ENCODE measurements at places on chromosomes 2 and 18.

DNA sequence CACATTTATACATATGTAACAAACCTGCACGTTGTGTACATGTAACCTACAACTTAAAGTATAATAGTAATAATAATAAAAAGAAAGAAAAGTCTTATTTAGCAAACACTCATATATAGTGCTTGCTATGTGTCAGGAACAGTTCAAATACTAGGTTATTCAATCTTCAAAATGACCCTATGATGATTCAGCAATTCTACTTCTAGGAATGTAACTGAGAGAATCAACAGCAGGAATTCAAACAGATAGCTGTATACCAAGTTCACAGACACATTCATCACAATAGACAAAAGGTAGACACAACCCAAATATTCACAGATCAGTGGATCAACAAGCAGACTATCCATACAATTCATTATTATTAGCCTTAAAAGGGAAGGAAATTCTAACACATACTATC lies 69.5 kb downstream of the MYO5B start:
- no peak for DNase-seq

DNA sequence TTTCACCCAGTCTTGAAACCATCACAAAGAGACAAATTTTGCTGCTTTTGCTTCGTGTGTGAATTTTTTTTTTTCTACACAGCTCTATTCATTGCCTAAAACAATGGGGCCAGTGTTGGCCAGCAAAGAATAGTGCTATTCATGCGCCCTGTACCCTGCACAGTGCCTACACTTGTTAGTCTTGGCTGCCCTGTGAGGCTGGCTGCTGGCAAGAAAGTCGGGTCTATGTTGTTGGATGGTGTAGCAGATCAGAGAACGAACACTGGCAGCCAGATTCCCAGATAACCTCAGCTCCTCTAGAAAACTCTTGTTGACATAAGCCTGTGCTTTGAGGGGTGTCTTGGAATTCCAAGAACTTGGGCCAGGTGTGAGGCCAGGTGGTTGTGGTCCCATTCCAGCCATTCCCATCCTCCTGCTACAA lies 455.7 kb upstream of the TCF4 start:
- DNase-seq: no peak

DNA sequence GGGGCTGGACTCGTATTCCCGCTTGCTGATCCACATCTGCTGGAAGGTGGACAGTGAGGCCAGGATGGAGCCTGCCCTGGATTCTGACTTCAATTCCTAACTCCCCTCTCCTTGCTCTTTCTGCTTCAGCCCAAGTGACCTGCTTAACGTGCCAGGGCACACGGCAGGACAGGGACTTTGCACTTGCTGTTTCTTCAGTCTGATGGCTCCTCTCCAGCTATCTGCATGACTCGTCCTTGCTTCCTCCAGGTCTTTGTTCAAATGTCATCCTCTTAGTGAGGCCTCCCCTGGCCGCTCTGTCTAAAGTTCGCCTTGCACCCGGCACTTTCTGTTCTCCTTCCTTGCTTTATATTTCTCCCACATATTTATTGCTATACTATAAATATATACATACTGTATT lies 357.6 kb downstream of the MTX2 start:
- no peak for DNase-seq

GRCh38 chr2:226773291-226773690 lies 26.3 kb downstream of the IRS1 start:
- no peak for DNase-seq

DNA sequence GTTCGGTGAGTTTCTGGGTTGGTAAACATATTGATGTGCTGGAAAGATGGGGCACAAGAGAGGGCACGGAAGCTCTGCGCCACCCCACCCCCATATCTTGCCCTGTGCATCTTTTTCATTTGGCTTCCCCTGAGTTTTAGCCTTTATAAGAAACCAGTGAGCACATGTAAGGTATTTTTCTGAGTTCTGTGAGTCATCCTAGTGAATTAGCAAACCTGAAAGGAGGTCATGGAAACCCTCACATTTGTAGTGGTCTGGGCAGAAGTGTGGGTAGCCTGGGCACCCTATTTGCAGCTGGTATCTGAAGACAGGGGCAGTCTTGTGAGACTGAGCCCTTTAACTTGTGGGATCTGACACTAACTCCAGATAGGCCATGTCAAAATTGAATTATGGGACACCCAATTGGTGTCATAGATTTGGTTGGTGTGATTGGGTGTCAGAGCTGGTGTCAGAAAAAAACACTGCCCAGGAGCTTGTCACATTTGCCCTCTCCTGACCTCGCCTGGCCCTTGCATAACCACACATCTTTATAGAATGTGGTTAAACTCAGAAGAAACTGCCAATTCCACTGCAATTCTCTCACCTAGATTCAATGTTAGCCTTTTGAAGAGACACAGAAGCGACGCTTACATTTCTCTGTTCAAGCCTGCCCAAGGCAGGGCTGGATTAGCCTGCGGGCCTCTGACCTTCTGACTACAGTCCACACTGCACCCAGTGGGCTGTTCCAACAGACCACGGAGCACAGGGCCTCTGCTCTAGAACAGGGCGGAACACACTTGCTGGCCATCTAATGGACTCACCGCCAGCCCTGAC lies 12.0 kb upstream of the GALM start:
- DNase-seq: no peak

DNA sequence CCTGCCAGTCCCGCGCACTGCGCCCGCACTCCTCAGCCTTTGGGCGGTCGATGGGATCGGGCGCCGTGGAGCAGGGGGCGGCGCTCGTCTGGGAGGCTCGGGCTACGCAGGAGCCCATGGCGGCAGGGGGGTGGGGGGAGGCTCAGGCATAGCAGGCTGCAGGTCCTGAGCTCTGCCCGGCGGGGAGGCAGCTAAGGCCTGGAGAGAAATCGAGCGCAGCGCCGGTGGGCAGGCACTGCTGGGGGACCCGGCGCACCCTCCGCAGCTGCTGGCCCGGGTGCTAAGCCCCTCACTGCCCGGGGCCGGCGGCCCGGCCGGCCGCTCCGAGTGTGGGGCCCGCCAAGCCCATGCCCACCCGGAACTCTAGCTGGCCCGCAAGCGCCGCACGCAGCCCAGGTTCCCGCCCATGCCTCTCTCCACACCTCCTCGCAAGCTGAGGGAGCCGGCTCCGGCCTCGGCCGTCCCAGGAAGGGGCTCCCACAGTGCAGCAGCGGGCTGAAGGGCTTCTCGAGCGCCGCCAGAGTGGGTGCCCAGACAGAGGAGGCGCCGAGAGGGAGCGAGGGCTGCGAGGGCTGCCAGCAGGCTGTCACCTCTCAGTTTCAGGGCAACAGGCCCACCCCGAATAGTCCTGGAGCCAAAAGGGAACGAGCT lies 74.1 kb downstream of the PSMG2 start:
- DNase-seq: no peak

DNA sequence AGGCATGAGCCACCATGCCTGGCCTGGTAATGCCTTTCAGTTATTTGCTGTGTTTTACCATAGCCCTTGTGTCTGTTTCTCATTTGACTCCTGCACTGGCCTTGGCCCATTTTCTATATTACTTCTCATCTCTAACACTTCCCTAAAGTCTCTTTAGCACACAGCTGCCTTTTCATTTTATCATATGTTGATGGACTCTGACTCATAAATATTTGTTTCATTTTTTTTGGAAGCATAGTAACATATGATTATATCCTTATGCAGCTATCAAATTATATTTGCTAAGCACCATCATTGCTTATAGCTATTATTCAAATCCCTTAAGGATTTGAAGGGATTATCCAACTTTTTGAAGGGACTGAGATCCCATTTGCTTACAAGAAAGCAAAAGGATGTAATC lies 320.3 kb downstream of the GPD2 start:
- DNase-seq: no peak

DNA sequence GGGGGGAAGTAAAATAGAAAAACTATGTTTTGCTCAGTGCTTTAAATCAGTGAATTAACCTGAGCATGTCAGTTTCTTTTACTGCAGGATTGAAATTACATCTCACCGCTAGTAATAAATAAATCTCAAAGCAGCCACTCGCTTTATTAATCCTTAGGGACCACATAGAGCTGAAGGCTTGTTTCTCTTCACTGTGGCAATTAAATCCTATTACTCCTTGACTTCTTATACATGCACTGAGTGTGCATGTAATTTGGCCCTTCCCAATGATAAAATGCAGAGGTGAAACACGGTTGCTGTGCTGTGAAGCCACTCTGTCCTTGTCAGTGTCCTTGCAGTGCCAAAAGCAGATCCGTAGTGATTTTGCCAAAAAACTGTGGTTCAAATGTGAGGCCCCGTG lies 77.1 kb upstream of the RBM44 start:
- DNase-seq: no peak

- DNase-seq: no peak
These were observed 111.3 kb upstream of the NDUFV2 start for GRCh38 chr18:8991155-8991554.

DNA sequence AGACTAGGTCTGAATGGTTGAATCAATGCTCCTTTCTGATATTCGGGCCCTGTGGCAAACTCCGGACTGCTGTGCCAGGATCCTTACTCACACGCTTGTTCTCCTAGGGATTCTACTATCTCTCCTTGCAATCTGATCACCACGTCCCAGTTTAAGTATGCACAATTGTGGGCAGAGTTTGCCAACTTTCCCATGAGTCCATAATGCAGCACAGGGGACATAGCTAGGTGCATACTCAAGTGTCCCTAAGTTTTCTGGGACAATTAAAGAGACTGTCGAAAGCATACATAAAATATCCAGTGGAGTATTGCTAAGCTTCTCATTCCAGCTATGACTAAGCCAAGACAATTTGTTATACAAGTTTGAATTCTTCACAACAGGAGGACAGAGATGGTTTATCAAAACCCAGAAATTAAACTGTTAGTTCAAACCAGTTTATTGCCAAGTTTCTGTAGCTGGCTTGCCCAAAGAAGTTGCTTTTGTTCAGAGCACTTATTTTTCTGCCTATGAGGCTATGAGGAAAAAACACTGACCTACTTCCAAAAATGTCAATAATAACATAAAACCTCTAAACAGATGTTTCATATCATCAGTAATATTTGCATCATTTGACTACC lies 136.1 kb downstream of the EXOC6B start:
- no peak for DNase-seq

DNA sequence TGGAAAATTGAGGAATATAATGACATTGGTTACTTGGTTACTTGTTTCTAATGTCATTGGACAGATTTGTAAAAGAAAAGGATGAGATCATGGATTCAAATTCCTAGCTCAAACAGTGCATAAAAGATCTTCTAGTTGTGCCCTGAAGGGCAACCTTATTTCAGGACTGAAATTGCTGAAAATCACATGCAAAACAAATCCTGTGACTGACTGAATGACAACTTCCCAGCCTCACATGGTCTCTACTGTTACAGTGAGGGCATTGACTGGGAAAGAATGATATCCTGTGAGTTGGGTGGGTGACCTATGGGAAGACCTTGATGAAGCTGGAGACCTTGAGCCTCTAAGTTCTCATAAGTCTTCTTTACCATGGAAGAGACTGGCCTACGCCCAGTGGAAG lies 90.4 kb upstream of the HAAO start:
- DNase-seq: no peak

- no peak for DNase-seq
These were observed 90.6 kb downstream of the VRK2 start for GRCh38 chr2:58137221-58137620.

DNA sequence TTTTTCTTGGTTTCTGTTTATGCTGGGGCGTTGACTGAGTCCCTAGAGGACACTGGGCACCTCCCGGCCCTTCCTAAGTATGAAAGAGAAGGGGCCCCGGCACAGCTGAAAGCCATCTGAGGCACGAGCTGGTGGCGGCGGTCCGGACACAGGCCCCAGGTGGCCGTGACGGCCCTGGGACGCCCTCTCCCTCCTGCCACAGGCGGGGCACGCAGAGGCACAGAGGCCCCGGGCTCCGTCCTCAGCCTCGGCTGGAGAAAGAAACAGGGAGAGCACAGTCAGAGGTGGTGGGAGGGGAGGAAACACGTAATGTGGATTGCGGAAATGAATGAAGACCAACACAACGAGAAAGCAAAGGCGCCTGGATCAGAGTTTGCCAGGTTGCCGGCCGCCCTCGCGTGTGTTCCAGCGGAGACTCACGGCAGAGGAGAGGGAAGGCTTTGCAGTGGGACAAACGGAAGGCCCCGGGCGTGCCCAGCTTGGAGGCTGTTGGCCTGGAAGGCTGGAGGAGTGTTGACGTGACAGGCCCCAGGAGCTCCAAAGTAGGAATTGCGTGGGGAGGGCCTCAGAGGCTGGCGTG lies 119.1 kb downstream of the PTGR3 start:
- DNase-seq: no peak

GRCh38 chr2:71699428-71699827 lies 246.1 kb downstream of the DYSF start:
- DNase-seq: no peak

DNA sequence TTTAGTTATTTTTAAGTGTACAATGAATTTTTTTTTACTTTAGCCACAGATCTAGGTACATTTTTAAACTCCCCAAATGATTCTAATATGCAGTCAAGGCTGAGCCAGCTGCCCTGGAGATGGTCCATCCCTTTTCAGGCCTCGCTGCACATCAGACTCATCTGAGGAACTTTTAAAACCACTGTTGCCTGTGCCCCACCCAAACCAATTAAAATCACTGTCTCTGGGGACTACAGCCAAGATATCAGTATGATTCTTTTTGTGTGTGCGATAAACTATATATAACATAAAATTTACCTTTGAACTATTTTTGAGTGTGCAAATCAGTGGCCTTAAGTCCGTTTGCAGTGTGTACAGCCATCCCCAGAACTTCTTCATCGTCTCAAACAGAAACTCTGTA lies 9.1 kb upstream of the MALT1 start:
- DNase-seq: no peak

DNA sequence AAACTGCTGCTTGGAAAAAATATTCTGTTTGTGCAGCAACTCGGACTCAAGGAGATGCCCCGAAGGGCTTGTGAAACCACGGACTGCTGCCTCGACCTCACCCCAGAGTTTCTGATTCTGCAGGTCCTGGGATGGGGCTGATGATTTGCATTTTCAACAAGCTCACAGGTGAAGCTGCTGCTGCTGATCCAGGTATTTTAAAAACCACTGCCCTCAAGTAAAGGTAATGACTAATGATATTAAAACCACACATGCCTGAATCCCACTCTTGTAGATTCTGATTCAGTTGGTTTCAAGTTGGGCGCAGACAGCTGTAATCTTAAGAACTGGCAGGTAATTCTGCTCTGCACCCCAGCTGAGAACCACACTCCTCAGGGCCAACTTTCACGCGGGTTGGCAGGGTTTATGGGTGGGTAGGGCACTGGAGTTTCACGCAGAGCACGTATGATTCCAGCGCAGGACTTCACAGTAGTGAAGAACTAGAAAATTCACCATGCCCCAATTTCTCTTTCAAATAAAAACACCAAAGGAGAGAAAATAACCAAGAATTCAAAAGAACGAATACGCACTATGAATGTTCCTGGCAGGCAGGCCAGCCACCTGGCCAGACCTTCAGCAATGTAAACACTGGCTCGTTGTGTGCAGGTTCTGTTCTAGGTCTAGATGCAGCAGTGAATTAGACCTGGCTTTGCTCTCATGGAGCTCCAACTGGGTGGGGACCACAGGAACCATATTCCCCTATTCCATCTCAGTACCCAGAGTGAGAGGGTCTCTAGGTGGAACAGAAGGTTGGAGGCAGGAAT lies 74.6 kb upstream of the ZFP36L2 start:
- no peak for DNase-seq

- no peak for DNase-seq
These were observed 899 bp downstream of the RAX start for GRCh38 chr18:59272221-59272888.

- DNase-seq: no peak
These were observed 34.9 kb upstream of the HPCAL1 start for GRCh38 chr2:10267551-10268465.

GRCh38 chr2:143140864-143141661 lies 11.8 kb downstream of the ARHGAP15 start:
- DNase-seq: no peak
